Activated naive CD8-positive, alpha-beta T cell treated with anti-CD3 and anti-CD28 coated beads, Interleukin-2, amount 10 ng/mL, durations not matched to agents 7 days and 5 days (primary cell): ENCODE measurements at places on chromosomes 2 and 18.

GRCh38 chr2:108968619-108969018, 20.4 kb downstream of the EDAR start:
- DNase-seq = no peak

- no peak for DNase-seq
These were observed 20.3 kb downstream of the SLC30A3 start for GRCh38 chr2:27242614-27242951.

DNA sequence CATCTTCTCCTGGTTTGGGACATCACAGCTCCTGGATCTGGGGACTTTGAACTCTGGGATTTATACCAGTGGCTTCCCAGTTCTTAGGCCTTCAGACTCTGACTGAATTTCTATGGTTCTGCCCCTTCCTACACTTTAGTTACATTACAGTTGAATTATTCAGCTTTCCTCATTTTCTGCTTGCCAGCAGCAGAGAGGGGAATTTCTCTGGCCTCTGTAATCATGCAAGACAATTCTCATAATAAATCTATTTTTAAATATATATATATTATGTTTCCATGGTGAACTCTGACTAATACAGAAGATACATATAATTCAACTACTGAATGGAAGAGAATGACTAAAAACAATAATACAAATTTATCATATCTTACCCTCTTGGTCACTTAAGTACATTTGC, 1478.6 kb upstream of the ACVR2A start:
- DNase-seq = no peak

- DNase-seq = no peak
These were observed 28.4 kb downstream of the ITGA4 start for GRCh38 chr2:181485638-181485946.

GRCh38 chr2:189300916-189301315, 121.4 kb upstream of the COL5A2 start:
- DNase-seq = no peak

GRCh38 chr2:119232666-119232993, 9.0 kb downstream of the STEAP3 start:
- no peak for DNase-seq

DNA sequence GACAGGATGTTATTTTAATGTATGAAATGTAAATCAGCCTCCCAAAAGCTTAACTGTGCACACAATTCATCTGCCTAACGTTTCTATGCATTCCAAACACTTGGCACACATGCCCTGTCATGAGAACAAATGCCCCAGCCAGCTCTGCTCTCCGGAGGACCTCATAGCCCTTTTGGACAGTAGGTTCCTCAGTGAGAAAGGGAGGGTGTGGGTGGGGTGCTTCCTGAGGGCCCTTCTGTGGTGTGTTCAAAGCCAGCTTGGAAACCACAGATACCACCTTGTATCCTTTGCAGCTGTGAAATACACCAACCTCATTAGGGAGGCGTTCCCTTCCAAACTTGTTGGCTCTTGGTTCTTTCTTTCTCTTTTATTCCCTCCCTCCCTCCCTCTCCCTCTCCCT, 102.2 kb upstream of the ASB18 start:
- DNase-seq = no peak

GRCh38 chr2:144117086-144117485, 402.8 kb downstream of the ZEB2 start:
- no peak for DNase-seq

DNA sequence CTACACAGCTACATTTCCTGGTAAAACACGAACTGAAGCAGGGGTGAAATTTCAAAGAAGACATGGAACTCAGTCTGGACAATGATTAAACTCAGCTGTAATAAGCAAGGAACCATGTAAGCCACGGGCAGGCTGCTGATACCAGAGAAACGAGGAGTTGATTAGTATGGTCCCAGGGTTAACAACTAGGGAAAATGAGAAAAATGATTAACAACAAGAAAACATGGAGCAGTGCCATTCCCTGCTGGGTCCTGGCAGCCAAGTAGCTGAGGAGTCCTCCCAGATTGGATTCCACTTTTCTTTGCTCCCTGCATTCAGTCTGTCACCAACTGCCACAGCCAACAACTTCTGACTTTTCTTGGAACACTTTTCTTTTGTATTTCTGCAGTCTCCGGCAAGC, 517.0 kb upstream of the KLHL29 start:
- no peak for DNase-seq

- no peak for DNase-seq
These were observed 102.8 kb downstream of the GREB1L start for GRCh38 chr18:21344860-21345259.

GRCh38 chr2:47069628-47070154, 85.4 kb downstream of the STPG4 start:
- DNase-seq = no peak

- no peak for DNase-seq
These were observed 62.1 kb upstream of the DOCK10 start for GRCh38 chr2:225104321-225104720.

DNA sequence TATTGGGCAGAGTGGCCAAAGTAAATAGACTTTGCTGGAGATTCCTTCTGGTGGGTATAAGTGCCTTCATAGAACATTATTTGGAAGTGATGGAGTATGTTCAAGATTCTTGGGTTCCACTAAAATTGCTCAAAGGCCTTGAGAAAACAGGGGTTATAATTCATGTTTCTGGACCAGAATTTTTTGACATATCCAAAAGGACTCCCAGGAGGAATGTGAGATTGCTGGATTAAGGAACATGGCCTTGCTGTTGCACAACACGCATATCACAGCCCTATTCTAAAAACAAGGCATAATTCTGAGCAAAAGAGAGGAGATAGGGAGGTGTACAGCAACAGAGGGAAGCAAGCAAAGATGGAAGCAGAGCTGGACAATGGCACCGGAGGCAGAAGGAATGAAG, 111.7 kb upstream of the TNP1 start:
- no peak for DNase-seq

DNA sequence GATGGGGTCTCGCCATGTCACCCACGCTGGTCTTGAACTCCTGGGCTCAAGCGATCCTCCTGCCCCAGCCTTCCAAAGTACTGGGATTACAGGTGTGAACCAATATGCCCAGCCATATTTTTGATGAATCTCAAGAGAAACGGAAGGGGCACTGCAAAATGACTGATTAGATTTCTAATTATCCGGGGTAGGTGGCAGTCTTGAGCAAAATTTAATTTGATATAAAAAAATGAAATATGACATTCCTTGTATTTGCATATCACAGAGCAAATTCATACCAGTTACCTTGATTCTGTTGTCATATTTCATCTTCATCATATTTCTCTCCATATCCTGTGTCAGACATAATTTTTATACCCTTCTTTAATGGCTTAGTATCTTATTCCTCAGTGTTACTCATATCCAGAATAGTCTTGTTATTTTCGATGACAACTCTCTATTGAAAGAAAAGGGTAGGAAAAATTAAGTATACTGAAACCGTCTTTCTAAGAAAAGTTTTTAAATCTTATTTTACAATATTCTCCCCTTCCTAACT, 30.0 kb upstream of the RTN4 start:
- DNase-seq = no peak

DNA sequence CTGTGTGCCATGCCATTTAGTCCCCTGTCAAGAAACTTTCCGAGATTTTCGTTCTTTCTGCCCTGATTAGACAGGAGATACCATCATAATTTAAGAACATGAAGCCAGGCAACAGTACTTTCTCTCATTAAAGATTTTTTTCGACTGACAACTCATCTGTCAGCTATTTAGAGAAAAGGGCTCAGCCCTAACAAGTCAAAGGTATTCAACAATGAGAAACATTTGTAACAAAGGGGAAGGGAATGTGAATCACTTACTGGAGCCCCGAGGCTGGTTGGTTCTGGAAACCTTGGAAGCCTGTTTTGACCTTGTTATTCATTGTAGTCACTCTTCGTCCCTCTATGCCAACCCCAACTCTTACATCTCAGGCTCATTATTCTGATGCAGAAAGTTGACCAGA, 199.4 kb downstream of the SPP2 start:
- DNase-seq = no peak

DNA sequence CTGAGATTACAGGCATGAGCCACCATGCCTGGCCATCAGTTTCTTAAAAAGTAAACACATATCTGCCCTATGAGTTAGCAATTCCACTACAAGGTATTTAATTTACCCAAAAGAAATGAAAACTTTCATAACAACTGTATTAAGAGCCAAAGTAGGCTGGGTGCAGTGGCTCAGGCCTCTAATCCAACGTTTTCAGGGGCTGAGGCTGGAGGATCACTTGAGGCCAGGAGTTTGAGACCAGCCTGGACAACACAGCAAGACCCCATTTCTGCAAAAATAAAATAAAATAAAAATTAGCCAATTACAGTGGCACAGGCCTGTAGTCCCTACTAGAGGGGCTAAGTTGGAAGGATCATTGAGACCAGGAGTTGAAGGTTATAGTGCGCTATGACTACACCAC, 6.5 kb downstream of the ROCK2 start:
- no peak for DNase-seq

DNA sequence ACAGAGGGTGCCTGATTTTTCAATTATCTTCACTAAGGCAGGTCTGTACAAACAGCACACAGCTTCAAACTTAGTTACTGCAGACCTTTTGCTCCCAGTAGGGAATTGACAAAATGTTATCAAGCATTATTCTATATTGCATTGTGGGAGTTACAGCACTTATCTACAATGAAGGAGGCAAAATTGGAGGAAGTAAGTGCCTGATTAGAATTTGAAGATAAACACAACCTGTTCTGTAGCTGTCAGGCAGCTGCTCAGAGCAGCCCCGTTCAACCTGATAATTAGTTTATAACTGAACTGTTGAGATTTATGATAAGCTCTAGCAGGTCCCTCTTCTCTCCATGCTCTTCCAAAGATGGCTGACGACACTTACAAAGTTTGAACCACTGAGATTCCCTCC, 364.4 kb upstream of the CYRIA start:
- no peak for DNase-seq

DNA sequence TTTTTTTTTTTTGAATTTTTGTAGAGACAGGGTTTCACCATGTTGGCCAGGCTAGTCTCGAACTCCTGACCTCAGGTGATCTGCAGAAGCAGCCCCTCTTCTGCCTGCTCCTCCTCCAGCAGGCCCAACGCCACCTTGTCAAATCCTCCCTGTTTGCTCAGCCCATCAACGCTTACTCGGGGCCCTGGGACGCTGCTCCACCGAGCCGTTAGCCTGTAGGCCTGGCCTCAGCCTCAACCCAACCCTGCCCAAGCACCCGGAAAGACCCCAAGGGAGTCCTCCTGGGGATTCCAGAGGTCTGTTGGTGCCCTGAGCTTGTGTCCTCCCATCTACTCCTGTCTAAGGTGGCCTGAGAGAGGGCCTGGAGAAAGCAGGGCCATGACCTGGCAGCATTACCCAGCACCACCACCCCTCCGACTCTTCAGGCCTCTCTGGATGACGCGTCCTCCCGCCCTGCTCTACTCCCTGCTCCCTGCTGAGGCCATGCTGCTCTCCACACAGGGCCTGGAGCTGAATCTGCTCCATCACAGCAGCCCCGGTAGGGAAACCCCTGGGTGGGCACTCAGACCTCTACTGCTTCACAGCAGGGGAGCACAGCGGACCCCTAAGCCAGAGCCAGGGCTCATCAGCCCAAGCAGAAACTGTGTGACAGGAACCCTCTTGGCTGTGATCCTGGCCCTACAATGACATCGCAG, 3.2 kb downstream of the STK25 start:
- no peak for DNase-seq

- DNase-seq = no peak
These were observed 396.4 kb upstream of the LRRTM1 start for GRCh38 chr2:80700961-80701360.

DNA sequence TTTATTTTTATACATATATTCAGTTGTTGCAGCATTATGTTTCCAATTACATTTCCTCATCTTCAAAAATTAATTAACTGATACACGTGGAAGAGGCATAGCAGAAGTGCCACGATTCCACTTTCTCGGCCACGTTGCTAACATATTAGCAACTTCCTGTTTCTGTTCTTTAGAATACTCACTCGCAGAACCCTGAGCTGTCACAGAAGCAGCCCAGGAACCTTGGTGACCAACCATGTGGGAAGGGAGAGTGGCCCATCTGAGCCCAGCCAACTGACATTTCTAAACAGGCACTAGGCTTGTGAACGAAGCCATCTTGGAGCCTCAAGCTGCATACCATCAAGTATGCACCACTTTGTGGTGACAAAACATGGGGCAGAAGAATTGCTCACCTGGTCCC, 350.1 kb downstream of the CBLN2 start:
- DNase-seq = no peak

- no peak for DNase-seq
These were observed 407.6 kb upstream of the HS6ST1 start for GRCh38 chr2:128726236-128726635.

GRCh38 chr2:204328373-204328772, 216.9 kb upstream of the PARD3B start:
- no peak for DNase-seq

DNA sequence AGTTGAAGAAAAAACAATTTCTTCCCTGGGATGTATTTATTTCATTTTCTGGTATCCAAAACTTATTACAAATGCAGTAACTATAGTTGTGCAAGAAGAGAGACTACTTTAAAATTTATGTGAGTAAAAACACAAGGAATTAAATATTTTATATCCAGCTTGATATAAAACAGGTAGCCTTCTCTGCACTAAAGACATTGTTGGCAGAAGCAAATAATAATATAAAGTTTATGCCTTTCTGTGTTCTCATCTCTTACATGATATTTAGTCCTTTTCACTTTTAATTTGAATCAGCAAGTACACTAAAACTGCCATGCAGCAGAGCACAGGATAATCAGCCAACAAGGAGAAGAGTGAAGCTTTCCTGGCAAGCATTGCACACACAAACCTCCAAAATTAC, 352.7 kb downstream of the ARL6IP6 start:
- no peak for DNase-seq

DNA sequence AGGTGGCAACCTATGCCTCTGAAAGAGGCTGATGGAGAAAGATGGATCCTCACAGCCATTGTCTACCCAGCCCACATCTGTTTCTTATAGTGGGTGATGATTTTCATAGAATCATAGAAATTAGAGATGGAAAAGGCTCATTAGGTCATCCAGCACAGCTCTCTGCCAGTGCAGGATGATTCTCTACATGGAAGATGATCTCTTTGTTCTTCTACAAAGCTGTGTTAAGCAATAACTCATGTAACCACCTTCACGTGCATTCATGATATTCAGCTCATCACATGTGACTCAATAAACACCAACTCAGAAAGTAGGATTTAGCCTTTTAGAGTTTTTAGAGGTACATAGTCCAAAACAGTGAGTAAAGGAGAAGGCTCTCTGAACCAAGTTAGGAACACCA, 539.4 kb upstream of the ID2 start:
- DNase-seq = no peak

DNA sequence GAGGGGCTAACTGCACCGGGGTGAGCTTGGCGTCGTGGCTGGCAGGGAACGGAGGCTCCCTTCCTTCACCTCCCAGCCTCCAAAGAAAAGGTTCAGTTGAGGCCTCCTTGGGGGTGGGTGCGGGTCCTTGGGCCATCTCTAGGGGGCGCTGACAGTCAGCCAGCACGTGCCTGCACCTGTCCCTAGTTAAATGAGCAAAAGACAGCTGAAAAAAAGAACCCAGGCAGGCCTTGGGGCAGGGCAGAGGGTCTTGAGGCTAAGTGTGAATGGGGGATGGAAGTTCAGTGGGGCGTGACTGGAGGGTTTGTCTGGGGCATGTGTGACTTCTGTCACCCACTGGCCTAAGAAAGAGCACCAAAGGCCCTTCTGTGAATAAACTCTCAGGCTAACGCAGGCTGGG, 56.4 kb downstream of the ZFP36L2 start:
- DNase-seq = peak; percentile 76

GRCh38 chr18:39348757-39349156, 1783.2 kb upstream of the CELF4 start:
- no peak for DNase-seq
